ENCODE measurements at places on chromosomes 5 and 9. TPM values are rescaled to one million over a fixed set of nuclear protein-coding genes. Genes with fewer than 3 reads are reported as not detected.

The ZDHHC21 gene
- 7.9 TPM for total RNA-seq

The FBXW5 gene
- 157 TPM for total RNA-seq

The SEMA5A gene
- total RNA-seq, result 43.2 TPM

The POU4F3 gene
- not detected for total RNA-seq

The GABRA1 gene
- not detected for total RNA-seq

The LCNL1 gene
- 11.7 TPM for total RNA-seq

The ANKRD33B gene
- 15.2 TPM for total RNA-seq

The PCDHA9 gene
- not detected for total RNA-seq

The PFN3 gene
- total RNA-seq, result not detected

DNA sequence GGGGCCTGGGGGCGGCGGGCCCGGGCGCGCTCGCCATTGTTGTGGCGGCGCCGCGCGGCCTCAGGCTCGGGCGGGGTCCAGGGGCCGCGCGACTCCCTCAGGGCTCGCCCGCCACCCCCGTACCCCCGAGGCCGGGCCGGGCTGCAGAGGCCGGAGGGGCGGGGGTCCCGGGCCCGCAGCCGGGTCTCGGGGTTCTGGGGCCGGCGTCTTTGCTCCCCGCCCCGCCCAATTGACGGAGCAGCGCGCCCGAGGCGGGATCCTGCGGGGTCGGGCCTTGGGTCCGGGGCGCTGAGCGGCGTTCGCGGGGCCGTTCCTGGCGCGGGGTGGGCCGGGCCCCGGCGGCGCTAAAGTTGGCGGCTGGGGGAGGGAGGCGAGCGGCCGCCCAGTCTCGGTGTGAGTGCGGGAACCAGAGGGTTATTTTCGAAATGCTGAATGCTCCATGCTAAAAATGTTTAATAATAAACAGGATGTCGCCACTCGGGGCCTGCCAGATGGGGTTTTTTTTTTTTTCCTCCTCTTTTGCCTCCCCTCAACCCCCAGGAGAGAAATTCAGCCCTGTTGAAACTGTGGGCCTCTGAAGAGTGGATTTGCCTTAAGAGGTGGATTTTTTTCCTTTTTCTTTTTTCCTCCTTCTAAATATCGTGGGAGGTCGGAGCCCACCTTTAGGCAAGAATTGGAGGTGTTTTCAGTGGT, 724 bp downstream of the PRRC2B start:
- DNase-seq, result peak; percentile 57

DNA sequence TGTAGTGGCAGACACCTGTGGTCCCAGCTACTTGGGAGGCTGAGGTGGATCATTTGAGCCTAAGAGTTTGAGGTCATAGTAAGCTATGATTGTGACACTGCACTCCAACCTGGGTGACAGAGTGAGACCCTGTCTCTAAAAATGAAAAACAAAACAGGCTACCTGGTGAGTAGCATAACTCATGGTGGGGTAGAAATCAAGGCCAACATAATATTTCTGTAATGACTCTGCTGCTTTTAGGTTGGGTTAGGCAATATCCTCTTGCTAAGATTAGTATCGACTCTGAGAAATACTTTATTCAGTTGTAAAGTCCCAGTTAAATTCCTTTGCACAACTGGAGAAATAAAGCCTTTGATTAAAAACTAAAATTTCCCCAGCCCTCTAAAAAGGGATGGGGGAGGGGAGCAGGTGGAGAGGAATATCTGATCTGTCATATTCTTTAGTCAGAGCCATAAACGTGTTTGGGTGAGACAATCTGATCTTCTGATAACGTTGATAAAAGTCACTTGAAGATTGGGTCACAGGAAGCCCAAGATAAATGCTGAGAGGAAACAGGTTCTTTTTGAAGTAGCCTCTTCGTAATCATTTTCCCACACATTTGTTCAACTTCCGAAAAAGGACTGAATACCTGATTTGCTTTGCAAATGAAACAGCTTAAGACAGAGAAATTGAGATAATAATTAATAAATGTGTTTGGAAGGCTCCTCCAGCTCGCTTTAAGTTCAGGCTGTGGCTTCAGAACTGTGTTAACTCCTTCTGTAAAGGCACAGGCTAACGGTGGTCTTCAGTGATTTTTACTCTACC, 14.9 kb downstream of the IL4 start:
- DNase-seq, result no peak

- no peak for DNase-seq
These were observed 600.7 kb upstream of the SGCD start for GRCh38 chr5:155726267-155726666.

GRCh38 chr5:15601274-15601673, 101.3 kb downstream of the FBXL7 start:
- DNase-seq, result no peak

DNA sequence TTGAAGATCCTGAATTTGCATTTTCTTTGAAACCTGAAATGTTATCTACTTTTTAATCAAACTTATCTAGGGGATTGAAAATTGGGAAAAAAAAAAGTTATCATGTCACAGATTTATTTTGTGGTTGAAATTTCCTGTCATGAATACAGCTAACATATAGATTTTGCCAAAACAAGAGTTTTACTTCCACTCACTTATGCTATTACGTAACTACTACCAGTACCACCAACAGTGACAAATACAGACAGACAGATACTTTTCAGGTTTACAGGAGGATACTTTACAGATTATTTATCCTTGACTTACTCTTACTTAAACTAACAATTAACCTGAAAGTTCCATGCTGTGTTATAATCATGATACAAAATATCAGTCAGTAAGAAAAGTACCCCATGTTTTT, 6.8 kb upstream of the MRPS30 start:
- DNase-seq, result no peak

DNA sequence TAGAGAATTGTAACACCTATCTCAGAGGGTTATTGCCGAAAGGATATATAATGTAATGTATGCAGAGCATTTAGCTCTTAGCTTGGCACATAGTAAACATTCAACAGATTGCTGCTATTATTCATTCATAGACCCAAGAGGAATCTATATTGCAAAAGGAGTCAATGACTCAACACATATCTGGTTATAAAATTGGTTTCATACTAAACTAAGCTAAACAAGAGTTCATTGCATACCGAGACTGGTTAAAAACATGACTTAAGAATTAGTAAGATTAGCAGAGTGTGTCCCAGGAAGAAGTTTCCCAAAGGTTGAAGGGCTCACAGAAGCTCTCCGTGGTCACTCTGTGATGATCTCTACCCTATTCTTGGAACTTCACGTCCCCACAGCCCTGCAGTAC, 339.6 kb upstream of the CCNH start:
- DNase-seq, result no peak

- DNase-seq, result no peak
These were observed 15.8 kb downstream of the SH3GLB2 start for GRCh38 chr9:129012343-129012742.

GRCh38 chr9:1639166-1639565, 376.0 kb upstream of the SMARCA2 start:
- DNase-seq, result no peak

DNA sequence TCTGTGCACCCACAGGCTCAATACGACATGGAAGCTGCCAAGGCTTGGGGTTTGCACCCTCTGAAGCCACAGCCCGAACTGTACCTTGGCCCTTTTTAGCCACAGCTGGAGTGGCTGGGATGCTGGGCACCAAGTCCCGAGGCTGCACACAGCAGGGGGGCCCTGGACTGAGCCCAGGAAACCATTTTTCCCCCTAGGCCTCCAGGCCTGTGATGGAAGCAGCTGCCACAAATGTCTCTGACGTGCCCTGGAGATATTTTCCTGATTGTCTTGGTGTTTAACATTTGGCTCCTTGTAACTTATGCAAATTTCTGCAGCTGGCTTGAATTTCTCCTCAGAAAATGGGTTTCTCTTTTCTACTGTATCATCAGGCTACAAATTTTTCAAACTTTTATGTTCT, 82.3 kb upstream of the LPAR1 start:
- no peak for DNase-seq

DNA sequence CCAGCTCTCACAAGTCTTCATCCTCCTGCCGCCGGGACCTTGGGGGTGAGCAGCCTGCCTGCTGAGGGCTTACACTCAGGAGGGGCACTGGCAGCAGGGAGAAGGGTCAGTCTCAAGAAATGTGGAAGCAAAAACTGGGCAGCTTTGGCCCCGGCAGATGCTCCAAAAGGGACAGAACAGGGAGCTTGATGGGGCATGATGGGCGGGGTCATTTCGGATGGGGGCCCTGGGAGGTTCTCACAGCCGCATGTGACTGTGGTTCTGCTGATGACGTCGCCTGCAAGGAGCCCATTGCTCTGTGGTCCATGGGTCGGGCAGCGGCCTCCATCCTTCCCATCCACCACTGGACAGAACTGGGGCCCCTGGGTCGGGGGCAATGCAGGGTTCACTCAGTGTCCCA, 76.6 kb downstream of the OLFM1 start:
- DNase-seq, result no peak

DNA sequence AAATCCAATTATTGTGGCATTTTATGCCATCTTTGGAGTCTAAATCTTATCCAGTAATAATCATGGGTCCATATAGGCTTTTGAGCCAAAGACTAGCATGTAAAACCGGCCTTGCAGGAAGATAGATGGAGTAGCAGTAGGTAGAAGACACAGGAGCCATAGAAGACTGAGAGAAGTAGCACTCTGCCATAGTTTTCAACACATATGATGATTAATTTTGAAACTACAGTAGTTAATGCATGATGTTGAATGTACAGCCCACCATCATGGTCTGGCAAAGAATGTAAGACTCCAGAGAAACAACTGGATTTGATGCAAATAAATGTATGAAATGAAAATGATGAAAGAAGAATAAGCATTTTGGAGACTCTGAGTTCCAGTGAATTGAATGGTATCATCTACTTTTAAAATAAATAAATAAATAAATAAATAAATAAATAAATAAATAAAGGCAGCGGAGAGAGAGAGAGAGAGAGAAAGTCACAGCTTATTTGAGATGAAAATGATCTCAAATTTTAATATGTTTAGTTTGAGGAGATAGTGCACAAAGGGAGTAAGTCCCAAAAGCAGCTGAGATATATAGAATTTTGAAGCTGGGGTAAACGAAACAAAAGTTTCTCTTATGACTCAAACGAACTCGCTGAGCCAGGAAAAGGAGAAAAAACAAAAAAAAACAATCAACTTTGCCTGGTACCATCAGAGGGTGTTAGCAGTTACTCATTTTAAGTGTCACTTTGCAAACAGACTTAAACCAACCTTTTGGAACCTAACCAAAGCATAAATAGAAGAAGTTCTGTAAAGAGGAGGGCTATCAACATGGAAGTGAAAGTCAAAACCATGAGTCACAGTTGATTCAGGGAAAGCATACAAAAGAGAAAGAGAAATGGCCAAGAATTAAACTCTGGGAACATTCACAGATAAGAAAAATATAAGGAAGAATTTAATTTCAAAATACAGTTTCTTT, 388.7 kb downstream of the CETN3 start:
- DNase-seq, result no peak

DNA sequence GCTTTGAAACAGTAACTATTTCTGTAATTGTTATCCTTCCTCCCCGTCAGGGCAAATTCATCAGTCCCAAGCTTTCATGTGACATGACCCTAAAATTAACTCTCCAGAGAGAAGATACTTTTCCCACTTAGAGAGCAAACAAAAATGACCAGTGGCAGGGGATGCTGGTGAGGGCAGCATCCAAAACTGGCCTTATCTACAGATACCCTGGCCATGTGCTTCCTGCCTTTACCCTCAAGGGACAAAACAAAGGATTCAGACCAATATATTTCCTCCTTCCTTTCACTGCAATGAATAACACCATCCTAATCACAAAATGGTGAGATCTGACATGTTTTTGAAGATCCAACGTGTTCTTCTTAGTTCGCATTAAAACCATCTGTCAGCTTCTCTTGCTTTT, 267.2 kb downstream of the MAN2A1 start:
- DNase-seq, result no peak

- no peak for DNase-seq
These were observed 946.3 kb upstream of the COX7C start for GRCh38 chr5:85671223-85671970.

DNA sequence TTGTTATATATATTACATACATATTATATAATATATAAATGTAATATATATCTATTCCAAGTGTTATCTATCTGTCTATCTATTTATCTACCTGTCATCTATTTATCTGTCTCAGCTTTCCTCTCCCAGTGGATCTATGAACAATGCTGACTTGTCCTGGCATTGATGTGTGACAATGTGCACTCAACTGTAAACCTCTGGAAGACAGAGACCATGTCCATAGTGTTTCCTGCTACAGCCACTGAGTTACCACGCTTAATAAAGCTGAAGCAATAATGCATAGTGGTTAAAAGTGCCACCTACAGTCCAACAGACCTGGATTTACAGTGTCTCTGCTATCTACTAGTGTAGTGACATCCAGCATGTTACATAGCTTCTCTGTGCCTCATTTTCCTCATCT, 57.2 kb upstream of the TMED7 start:
- DNase-seq, result no peak

DNA sequence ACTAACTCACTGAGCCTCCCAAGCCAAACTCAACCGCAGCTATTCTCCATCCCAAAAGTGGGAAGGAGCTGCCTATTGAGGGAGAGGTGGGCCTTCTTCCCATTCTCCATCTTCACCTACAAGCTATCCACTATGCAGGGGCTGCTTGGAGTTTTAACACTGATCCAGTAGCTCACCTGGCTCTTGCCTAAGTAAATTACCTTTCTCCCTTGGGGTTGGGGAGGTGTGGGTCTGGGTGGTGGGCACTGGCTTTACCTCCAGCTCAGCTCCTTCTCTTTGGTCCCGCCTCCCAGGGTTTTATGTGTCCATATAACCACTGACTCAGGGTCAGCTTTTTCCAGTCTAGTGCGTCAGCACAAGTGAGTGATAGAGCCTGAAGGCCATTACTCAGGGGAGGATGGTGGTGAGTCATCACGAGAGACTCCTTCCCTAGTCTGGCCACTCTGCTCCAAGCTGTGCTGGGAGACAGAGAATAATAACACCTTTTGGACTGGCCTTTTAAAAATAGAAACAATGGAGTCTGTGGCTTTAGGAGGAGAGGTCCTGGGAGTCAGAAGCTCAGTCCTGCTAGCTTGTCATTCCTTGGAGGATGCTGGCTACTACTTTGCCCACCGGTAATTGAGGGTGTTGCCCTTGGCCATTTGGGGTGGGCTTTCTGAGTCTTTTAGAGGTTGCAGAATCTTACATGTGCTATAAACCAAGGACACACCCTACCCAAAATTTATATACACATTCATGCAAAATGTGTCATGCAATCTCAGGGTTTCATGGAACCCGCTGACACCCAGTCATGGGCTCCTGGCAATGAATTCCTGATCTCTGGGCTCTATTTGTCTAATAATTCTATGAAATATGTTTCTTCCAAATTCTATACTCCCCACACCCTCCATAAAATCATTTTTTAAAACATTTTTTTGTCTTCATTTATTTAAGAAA, 35.6 kb upstream of the ATP6V1G1 start:
- DNase-seq, result no peak

DNA sequence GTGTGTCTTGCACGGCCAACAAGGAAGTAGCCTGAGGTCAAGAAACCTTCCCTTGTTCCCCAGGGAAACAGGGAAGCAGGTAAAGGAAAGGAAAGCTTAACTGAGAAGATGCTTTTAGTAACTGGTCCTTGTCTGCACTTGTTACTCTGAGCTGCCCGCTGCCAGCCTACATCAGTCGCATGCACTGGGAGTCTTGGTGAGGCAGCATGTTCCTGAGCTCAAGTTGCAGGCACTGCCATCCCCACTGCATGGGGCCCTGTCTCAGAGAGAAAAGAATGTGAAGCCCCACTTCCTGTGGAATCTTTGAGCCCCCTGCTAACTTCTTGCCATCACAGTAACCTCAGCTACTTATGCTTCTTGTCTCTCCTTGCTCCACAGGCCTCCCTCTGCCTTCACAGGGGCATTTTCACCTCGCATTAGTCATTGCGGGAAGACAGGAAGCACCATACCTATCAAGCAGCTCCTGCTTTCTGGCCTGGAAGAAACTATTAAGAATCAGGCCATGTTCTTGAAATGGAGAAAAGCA, 344.1 kb upstream of the ADAMTSL1 start:
- DNase-seq, result no peak
